Stimulated activated CD4-positive, alpha-beta T cell treated with anti-CD3 and anti-CD28 coated beads, Interleukin-1b, Interleukin-23, amount 100 ng/mL, for 1 hour (primary cell): ENCODE measurements at places on chromosomes 3 and 15.

DNA sequence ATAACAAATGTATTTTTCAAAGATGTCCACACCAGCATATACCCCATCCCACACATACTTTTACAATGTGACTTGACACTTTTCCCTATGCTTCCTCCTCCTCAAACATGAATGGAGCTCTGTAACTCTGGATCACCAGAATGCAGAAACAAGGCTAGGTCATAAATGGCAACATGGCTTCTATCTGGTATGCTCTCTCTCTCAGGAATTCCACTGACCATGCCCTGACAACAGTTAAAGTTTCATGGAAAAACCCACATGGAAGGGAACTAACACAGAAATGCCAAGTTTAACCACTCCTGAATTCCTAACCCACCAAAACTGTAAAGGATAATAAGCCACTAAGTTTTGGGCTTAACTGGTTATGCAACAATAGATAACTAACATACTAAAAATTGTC is 19.9 kb downstream of the MYO9A start:
- no peak for DNase-seq

DNA sequence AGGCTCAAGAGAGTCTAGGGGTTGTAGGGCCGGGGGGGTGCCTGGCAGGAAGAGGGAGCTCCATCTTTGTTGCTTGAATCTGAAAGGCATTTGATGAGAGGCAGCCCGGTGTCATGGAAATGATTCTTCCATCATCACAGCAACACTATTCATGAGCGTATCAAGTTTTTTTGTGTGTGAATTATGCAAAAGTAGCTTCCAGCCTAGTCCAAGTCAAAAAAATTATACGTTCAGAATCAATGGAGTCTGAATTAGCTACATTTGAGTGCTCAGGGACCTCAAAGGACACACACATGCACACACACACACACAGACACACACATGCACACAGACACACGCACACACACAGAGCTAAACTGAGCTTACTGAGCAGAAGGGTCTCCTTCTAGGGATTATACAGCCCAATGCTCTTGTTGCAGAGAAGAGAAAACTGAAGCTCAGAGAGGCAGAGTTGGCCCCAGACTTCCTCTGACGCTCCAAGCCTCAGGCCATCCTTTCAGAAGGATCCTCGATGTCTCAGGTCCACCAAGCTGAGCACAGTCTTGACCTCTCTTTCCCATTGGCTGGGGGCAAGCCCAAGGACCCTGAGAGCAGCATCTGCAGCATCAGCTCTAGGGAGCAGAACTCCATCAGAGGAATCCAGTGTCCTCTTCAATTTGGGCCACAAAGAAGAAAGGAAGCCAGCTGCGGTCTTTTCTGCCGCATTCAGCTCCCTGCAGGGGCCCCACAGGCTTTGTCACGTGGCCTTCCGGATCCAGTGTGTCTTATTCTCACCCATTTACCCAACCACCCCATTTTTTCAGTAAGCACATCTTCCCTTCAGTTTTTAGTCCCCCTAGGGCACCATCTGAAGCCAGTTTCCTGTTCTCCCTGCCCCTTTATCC is 228.0 kb downstream of the UACA start:
- DNase-seq = no peak

GRCh38 chr3:157027861-157028745 is 131.8 kb downstream of the CCNL1 start:
- no peak for DNase-seq

GRCh38 chr3:150393745-150394144 is 14.4 kb upstream of the TSC22D2 start:
- no peak for DNase-seq

DNA sequence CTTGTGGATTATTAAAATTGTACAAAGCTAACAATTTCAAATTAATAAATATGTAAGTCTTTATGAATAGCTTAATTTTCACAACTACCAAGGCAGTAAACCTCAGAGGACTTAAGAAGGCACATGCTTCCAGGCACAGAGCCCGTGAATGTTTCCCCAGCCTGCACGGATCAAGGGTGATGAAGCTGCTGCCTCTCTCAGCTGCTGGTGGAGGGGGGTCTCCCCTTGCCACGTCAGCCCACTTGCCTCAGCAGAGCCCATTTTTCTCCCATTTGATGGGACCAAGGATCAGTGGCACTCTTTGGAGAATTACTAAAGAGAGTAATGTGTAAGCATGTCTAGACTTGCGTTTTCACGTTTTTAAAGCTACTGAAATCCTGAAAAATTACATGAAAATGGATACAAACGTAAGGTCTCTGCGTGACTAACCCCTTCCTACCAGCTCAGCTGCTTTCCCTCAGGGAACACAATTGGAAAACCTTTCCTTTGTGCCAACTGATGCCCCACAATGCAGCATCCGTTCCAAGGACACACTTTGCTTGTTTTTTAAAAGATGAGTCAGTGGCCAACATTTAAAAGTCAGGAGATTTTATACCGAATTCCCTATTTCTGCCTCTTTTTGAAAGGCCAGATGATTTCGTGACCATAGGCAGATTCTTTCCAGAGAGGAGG is 494.1 kb downstream of the GABRG3 start:
- no peak for DNase-seq

DNA sequence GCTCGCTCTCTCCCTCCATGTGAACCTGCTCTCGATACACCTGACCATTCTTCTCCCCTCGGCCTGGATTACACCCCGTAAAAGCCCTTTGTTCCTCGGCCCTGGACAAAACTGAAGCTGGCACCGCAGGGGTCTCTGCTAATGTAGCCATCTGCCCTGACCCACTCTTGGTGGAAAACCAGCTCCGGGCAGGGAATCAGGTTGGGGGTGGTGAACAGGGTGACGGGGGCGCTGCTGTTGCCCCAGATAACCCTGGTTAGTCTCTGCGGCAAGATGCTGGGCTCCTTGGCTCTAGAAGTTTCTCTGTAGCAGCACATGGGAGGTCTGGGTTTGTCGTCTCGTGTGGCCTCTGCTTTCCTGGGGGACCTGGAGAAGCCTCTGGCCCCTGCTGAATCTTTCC is 86.4 kb downstream of the WNT7A start:
- no peak for DNase-seq

GRCh38 chr3:197532388-197532787 is 23.4 kb downstream of the BDH1 start:
- no peak for DNase-seq

DNA sequence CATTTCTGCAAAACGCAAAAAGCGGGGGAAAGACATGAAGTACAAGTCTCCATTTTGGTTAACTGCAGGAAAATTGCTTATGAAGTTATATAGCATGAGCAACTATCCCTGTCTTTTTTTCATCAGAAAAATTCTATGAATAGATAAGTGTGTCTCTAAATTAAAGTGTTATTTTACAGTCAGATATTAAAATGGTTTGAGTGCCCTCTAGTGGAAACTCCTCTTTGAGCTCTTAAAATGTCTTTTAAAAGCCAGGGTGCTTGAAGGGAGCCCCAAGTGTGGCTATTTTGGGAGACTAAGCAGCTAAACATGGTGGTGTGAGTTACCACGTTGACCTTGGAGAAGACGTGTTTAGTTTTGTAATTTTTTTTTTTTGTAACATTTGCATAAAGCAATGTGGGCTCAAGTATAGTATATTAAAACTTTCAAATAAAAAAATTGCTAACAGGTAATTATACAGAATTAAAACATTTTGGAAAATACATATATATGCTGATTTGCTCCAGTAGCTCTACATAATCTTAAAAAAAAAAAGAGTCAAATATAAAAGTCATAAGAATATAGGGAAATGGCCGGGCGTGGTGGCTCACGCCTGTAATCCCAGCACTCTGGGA is 77.2 kb downstream of the PPP2R3A start:
- no peak for DNase-seq

DNA sequence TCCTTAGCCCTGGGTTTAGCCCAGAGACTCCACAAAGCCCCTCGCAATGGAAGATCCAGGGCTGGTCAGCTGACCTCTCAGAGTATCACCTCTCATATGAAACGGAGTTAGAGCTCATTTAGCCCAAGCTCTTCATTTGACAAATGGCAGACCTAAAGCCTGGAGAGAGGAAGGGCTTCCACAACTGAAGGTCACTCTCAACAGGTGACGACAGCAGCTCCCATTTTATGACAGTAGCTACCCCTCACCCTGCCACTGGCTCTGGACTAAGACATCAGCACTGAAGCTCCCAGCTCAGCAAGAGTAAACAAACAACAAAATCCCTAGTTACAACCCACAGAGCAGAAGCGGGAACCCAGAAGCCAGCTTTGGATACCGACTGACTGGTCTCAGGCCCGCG is 33.7 kb downstream of the TLE3 start:
- DNase-seq = no peak

- no peak for DNase-seq
Observed at GRCh38 chr15:80109388-80109787, 43.4 kb upstream of the FAH start.

GRCh38 chr3:66437341-66437929 is 63.4 kb downstream of the LRIG1 start:
- DNase-seq = no peak

DNA sequence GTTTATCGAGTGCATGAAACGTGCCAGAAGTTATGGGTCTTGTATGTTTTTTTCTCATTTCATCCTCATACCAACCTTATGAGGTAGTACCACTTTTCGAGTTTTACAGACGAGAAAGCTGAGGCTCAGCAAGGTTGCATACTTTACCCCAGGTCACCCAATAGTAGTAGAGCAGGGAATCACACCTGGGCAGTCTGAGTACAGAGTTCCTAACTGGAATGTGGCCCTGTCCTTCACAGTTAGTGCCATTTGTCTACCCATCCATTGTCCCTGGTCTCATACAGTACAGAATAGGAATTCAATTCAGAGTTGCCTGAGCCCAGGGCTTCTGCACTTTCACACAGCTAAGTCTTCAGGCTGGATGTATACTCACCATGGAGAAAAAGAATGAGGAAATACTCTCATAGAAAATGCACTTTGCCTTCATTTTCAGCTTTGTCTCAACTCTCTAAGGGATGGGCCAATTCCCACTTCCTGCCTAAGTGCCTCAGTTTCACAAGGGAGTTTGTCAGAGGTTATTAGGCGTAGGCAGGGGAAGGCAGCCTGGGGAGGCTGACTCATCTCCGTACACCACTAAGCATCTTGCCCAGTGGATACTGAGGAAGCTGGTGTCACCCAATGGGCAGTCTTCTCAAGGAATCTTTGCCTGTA is 93.2 kb downstream of the TMEM212 start:
- no peak for DNase-seq

DNA sequence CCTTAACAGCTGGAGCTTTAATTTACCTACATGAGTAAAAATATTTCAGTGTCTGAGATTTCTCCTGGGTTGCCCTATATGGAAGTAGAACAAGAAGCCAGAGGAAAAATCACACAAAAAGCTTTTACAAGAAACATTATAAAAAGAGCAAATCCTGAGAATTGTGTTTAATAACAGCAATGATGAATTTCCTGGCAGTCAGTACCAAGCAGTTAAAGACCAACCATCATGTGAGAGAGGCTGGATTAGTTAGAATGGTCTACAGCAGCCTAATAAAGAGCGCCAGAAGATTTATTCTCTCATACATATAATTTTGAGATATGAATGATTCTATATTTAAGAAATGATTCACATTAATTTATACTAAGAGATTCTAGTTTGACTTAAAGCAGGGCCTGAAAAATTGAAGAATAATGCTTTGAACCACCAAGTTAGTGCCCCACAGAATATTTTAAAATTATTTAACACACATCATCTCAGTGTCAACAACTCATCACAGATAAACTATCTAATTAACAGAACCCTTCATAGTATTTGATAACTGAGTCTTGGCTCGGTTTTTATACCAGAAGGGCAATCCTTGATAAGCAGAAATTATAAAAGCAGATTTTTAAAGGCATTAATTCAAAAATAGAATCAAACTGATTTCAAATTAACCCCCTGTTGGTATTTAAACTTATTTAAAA is 59.9 kb upstream of the DPH6 start:
- no peak for DNase-seq

GRCh38 chr3:103653996-103654395 is 1219.2 kb downstream of the ZPLD1 start:
- DNase-seq = no peak

DNA sequence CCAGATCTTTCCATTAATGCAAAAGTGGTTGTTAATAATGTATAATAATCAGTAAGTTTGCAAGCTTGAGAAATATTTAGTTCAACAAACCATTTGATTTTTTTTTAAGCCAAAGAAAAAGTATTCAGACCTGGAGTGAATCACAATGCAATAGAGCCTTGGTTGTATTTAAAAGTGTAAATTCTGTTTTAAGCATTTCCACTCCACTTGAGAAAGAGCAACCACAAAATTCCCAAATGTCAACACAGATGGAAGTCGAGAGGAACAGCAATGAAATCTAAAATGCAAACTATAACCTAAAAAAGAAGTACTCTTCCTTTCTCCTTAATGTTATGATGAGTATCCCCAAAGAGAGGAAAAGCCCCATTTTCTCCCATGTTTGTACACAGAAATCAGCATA is 20.2 kb downstream of the GBE1 start:
- no peak for DNase-seq
